Kasumi-1 (cell line): ENCODE measurements at places on chromosomes 6 and 20.

- no peak for DNase-seq
These were observed 168.0 kb upstream of the ID4 start for GRCh38 chr6:19669206-19669605.

DNA sequence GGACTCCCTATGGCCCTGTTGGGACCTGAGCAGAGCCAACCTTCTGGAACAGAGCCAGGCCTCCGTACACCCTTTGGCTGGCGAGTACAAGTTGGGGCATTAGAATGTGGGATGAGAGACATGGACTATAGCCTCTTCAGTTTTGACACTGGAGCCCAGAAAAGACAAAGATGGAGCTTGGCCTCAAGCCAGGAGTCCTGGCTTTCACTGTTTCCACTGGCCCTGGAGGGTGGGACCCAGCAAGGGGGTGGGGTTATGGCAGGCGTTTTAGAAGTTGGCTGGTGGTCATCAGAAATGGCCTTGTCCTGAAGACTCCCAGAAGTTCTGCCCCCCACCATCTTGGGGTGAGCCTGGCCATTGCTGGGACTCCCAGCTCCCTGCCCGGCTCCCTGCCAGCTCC, 21.8 kb downstream of the ITPR3 start:
- DNase-seq = no peak

- peak; percentile 50 for DNase-seq
These were observed 142.9 kb downstream of the TFAP2B start for GRCh38 chr6:50961611-50962010.

GRCh38 chr6:25882051-25882496, 8.0 kb upstream of the SLC17A3 start:
- DNase-seq = no peak

DNA sequence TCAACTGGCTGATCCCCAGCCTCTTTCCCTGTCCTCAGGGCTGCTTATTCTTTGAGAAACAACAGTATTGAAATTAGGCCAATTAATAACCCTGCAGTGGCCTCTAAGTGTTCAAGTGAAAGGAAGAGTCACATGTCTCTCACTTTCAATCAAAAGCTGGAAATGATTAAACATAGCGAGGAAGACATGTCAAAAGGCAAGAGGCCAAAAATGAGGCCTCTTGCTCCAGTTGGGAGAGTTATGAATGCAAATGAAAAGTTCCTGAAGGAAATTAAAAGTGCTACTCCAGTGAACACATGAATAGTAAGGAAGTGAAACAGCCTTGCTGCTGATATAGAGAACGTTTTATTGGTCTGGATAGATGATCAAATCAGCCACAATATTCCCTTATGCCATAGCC, 131.5 kb downstream of the MACROD2 start:
- no peak for DNase-seq

DNA sequence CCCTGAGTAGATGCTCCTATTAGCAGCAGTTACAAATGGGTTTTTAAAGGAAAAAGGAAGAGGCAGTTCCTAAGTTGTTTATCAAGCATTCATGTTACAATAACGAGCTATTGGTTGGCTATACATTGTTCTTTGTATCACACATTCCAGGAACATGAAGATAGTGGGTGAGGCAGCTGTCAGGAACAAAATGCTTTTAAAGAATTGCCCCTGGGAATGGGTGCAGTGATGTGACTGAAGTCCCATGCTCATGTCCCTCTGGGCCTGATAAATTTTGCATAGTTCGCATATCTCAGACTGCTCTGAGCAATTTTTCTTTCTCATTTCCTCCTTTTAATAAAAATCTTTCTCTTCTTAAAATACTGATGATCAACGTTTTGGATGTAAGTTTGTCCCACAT, 3.7 kb downstream of the ENPP1 start:
- DNase-seq = no peak

DNA sequence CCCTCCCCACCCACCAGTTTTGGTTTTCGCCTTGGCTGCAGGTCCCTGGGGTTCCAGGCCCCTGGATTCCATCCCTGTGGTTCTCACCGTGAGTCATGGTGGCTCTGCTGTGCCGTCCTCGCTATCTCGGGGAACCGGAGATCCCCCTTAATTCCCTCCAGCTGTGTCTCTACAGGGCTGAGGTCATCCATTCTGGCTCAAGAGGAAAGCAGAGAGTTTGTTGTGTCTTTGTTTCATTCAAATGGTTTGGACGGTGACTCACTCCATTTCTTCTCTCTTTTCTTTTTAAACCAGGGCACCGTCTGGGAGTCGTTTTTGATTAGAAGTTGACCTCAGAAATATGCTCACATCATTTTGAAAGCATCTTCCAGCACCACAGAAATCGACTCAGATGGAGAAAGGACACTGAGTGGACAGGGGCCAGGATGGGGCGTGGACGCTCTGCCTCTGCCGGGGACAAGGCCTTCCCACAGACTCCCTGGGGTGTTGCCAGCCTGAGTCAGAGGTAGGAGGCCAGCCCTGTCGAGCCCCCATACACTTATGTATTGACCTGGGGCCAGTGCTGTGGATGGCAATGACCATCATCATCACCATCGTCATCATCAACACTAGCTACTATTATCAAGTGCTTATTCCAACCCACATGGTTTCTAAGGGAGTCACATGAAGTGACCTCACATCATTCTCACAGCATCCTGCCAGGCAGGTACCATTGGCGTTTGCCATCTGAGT, 176.2 kb downstream of the NFATC2 start:
- no peak for DNase-seq

DNA sequence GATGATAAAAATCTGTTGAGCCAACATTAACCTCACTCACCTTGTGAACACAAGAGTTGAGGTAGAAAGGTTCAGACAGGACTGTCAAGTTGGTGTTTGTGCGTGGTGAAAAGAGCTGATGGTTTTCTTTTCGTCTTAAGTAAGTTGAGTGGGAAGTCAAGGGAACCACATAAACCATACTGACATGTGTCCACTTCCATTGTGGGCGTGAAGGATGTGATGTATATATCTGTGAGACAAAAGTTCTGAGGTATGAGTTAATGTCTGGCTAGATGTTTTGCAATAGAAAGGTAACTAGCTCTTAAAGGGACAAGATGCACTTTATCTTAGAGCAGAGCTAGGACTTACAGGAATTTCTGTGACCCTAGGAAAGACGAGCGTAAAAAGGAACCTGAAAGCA, 1272.1 kb upstream of the ADGRB3 start:
- DNase-seq = no peak

DNA sequence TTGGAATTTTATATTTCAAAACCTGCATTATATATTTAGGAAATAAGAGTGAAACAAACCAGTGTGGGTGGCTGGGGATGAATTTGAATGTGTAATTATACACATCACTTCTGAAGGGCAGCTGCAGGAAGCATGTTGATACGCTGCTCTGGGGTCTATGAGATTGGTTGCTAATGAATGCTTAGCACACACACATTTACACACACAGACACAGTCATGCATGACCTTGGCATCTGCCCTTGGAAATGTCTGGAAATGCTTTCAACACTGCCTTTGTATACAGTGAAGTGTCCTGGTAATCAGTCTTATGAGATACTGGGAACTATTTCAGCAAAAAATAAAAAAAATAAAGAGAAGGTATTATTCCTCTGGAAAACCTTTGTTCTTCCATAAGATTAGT, 83.4 kb downstream of the ELOVL4 start:
- no peak for DNase-seq

GRCh38 chr6:147820520-147820919, 312.0 kb downstream of the SAMD5 start:
- DNase-seq = no peak
